ENCODE measurements at places on chromosomes 1 and 21.
A peak's percentile ranks its signal among the peaks of the same experiment; 100 is the strongest.

GRCh38 chr1:38898653-38899230, 17.4 kb upstream of the GJA9 start:
- DNase-seq = peak; percentile 71

- DNase-seq = no peak
Measured at GRCh38 chr1:228546541-228547463, 59.6 kb downstream of the RNF187 start.

DNA sequence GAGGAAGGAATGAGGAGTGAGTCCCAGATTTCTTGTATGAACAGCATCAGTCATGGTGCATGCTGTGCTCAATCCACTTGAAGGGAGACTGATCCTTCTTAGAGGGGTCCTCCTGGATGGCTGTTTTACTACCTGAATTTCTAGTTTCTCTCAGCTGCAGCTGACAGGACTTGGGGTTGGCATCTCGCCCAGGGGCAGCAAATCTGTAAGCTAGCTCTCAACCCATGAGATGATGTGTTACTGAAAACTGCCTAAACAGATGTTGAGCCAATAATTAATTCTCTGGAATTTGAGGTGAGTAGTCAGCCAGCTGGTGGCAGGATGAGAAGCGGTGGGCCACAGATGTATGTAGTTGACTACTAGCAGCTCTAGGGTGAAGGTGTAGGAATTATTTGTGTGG, 19.6 kb downstream of the BACH1 start:
- no peak for DNase-seq

DNA sequence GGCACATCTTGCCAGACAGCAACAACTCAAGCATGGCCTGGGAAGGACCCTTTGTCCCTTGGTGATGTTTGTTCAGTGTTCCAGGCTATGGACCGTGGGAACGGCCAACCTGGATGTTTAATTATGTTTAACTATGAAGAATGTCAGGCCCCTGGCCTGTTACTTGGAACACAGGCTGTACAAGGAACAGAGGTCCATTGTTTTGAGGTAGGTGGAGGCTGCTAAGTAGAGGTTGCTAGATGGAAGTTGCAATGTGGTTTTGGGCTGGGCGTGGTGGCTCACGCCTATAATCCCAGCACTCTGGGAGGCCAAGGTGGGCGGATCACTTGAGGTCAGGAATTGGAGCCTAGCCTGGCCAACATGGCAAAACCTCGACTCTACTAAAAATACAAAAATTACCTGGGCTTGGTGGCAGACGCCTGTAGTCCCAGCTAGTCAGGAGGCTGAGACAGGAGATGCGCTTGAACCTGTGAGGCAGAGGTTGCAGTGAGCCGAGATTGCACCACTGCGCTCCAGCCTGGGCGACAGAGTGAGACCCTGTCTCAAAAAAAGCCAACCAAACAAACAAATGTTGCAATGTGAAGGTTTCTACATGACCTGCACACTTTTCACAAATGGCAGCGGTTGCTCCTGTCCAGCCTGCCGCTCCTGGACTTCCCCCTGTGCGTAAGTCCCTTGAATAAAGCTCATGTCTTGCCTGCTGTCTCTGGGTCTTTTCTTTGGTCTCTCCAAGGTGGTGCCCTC, 2.5 kb upstream of the LEFTY1 start:
- DNase-seq = no peak

DNA sequence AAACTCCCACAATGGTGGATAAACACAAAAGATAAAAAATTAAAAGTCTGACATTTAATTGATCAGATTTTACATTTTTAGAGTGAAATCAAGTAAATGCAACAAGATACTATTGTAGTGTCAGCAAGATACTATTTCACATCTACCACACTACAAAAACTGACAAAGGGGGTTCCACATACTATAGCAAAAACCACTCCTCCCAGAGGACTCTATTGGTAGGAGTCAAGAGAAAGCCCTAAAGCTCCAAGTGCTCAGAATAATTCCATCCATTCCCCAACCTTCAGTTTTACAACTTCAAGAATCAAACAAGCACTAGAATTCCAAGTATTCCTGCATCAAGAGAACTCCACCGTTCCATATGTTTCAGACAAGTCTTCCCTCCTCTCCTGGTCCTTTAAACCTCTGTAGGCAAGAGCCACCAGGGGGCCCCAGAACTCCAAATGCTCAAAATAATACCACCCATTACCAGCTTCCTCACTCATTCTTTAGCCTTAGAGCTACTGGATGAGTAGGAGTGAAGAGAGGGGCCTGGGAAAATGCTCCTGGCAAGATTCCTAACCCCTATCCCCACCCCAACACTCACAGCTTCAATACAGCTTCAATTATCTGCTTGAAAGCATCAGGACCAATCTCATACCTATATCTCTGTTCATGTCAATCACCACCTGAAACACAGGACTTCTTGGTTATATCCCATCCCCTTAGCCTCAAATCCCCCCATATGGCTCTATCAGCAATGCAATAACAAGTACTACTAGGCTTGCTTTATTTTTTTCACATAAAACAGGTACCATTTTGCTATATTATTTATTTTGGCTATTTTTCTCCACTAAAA, 9.9 kb downstream of the TOR1AIP2 start:
- DNase-seq = peak; percentile 11

- no peak for DNase-seq
Measured at GRCh38 chr1:192698731-192699130, 62.8 kb downstream of the RGS13 start.

DNA sequence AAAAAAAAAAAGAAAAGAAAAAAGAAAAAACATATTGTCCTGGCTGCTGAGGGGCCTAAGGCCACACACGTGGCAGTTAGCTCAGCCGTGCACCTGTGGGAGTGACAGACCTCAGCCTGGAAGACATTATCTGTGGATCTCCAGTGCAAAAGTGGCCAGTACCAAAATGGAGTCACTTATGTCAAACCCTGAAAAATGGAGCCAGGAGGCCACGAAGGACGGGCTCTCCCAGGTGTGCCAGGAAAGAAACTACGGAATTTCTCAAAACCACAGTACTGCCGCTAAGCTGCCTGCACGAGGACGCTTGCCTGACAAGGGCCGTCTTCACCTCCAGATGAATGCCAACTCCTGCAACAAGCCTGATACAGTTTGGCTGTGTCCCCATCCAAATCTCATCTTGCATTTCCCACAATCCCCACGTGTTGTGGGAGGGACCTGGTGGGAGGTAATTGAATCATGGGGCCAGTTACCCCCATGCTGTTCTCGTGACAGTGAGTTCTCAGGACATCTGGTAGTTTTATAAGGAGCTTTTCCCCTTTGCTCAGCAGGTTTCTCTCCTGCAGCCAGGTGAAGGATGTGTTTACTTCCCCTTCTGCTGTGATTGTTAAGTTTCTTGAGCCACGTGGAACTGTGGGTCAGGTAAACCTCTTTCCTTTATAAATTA, 5.3 kb upstream of the MIB2 start:
- DNase-seq = no peak

DNA sequence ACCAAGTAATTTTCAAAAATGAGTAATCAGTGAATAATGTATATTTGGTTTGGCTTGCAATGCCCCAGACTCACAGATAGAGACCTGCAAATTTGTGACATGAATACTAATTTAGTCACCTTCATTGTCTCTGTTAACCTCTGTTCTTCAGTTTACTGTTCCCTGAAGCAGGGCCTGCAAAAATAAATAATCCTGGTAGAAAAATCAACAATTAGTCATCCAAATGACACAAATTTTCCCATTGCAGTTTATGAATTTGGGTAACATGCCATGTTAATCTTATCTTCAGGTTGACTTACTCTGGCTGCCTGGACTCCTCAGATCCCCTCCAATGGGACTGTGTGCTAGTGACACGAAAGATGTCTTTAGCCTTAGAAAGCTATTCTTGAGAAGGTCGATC, 289.5 kb downstream of the PAPPA2 start:
- no peak for DNase-seq

DNA sequence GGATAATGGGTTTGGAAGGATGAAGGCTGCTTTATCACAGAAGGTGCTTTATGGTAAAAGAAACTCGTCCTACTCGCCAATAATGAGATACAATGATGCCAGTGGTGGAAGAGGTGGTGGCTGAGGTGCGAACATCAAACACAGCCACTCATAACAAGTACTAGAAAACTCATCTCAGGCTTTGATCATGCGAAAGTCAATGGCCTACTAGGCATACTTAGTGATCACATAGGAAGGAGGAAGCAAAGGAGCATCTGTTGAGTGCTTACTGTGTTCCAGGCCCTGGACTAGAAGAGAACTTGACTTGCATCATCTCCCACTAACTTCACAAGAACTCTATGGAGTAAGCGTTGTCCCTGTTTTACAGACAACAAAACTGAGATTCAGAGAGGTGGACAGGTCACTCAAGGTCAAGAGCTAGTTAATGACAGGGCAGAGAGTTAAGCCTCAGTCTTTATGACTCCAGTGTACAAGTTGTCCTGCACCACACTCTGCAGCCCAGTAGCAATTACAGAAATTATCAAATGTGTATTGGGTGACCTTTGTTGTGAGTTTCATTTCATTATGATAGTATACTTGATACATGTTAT, 33.6 kb downstream of the RUNX1 start:
- DNase-seq = no peak

DNA sequence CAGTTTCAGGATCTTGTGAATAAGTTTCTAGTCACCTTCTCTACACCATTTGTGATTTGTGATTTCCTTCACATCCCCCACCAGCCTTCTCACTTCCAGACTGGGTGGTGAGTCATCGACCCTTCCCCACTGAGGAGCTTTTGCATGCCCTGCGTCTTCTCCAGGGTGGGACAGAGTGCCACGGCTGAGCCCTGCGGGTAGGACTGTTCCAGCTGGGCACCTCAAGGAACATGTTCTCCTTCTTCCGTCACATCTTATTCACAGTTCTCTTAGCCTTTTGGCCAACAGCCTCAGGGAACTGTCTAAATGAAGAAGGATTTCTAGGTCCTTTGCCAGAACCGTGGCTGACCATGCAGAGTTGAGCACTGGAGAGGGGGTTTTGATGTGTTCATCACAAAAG, 116.5 kb downstream of the TMEM53 start:
- DNase-seq = no peak

GRCh38 chr1:31926853-31927660, 11.1 kb downstream of the PTP4A2 start:
- no peak for DNase-seq

GRCh38 chr1:26786437-26787380, 1.0 kb upstream of the PIGV start:
- no peak for DNase-seq

DNA sequence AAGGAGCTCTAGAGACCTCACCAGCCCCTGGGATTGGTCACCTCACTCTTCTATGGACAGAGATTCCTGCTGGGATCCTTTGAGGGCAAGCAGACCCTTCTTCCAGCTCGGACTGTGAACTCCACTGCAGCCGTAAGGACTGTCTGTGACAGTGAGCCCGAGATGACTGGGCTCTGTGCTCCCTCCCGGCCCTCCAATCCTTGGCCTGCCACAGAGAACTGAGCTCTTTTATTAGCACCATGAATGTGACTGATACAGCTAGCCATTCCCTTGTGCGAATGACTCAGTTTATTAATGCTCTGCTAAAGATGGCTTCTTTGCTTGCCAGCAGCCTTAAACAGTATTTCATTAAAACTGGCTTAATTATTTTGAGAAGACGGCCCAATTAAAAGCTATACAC, 194.6 kb upstream of the LMO4 start:
- no peak for DNase-seq

DNA sequence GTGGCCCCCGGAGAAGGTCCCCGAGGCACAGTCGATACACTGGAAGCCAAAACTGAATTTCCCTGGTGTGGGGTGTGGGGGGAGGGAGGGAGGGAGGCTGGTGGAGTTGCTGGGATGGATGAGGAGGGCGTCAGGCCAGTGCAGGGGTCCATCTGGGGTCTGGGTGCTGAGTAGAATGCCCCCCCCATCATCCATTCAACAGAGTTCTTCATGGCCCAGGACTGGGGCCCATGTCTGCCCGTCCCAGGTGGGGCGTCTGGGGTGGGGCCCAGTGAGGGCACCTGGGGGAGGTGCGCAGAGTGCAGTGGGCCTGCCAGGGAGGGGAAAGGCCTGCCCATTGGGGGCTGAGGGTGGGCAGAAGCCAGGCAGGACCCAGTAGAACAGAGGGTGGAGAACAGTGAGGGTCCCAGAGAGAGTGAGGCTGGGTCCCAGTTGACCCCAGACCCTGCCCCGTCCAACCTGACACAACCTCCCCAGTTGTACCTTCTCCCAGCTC, 1.9 kb downstream of the TNFRSF18 start:
- DNase-seq = no peak

DNA sequence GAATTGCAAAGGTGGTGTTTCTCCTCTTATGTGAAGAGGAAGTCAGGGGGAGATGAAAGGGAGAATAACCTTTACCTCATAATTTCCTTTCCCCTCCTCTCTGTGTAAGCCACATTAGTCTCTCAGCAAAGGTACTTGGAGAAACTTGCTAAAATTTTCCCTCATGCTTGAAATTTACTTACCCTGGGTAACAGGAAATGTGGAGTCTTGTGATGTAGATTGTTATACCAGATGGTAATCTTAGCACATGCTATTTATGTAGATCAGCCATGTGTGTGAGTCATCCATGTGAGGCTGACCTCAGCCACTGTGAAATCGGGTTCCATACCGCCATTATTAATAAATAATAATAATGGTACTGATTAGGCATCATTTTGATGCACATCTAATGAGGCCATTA, 128.4 kb downstream of the TGFB2 start:
- DNase-seq = no peak

DNA sequence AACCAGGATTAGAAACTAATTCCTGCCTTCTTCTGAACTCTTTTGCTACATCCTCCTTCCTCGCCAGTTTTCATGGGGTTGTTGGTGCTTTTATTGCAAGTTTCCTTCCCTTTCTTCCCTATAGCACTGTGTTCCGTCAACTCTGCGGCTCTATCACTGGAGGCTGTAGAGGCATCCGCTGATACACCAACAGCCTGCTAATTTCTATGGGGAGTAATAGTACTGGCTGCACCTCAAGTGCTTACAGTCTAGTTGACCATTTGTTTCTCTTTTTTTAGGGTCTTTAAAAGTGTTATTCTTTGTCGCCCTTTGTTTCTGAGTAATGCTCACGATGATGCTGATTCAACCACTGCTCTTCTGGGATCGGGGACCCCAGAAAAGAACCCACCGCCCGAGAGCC, 746 bp downstream of the MIS18A start:
- DNase-seq = no peak

DNA sequence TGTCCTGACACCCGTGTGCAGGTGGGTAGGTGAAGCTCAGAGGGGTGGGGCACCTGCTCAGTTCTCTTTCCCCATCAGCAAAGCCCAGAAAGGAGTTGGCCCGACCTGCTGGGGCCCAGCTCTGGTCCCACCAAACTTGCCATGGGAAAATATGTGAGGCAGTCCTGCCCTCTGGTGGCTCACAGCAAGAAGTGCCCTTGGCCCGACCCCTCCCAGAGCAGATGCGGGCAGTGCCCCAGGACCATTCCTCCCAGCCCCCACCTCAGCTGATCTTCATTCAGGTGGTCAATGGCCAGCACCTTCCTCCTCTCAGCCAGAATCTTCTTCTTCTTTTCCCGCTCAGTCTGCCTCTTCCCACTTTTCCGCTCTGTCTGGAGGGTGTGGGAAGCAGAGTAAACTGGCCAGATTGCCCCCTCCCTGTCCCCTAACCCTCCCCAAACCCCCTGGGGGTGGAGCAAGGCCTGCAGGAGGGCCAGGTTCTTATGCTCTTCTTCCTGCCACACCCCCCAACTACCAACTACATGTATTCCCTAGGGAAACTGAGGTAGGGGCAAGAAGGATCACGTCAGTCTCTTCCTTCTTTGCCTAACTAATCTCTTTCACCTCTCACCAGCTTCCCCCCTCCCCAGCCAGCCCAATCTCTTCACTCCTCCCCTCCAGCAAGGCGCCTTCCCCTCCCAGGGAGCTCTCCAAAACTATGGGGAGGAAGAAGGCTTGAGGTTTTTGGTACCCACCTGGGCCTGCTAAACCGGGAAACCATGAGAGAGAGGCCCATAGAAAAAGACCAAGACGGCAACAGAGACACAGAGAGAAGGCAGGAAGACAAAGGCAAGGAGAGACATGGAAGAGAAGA, 15.6 kb downstream of the TNNT2 start:
- peak; percentile 70 for DNase-seq
